ENCODE measurements at places on chromosomes 13 and 19. TPM values are rescaled to one million over a fixed set of nuclear protein-coding genes. Genes with fewer than 3 reads are reported as not detected.

Gene ATP7B
- total RNA-seq: 4.5 TPM

Gene GARIN5A
- total RNA-seq: 0.32 TPM

Gene YJU2
- 26.0 TPM for total RNA-seq

Gene FFAR2
- not detected for total RNA-seq

Gene PTOV1
- 51.2 TPM for total RNA-seq

Gene FPR3
- total RNA-seq: not detected

Gene RFPL4AL1
- not detected for total RNA-seq

Gene TGFBR3L
- 2.3 TPM for total RNA-seq

Gene CGB5
- total RNA-seq: not detected

Gene PTGIR
- 0.32 TPM for total RNA-seq

Gene CTU1
- 10.8 TPM for total RNA-seq

Gene KLK15
- not detected for total RNA-seq

Gene NKPD1
- total RNA-seq: 0.30 TPM

Data from epithelial cell of umbilical artery (primary cell).